ENCODE measurements at places on chromosomes 7 and 10. TPM values are rescaled to one million over a fixed set of nuclear protein-coding genes. Genes with fewer than 3 reads are reported as not detected.

DNA sequence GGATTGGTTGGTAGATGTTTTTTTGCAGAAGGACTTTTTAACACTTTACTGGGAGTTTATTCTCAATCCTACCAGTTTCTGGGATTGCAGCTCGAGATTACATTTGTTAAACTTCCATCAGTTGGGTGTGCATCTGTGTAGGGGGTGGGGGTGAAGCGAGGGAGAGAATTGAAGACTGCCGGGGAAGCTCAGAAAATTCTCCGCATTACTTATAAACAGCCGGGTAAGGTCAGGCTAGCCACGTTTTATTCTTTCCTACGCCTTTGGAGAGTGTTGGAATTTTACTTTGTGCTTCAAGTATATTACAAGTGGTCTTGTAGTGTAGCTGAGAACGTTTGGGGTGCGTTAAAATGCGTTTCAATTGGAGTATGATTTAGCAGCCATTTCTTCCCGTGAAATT lies 1.1 kb downstream of the PALS2 start:
- H3K4me3 ChIP-seq = peak overlapping the region; percentile 98
- peaks cover 27% of the 10 kb centered on the region for H3K4me1 ChIP-seq
- H3K27me3 ChIP-seq = peaks cover 12% of the 10 kb centered on the region
- peak overlapping the region; percentile 41 for H3K27ac ChIP-seq

DNA sequence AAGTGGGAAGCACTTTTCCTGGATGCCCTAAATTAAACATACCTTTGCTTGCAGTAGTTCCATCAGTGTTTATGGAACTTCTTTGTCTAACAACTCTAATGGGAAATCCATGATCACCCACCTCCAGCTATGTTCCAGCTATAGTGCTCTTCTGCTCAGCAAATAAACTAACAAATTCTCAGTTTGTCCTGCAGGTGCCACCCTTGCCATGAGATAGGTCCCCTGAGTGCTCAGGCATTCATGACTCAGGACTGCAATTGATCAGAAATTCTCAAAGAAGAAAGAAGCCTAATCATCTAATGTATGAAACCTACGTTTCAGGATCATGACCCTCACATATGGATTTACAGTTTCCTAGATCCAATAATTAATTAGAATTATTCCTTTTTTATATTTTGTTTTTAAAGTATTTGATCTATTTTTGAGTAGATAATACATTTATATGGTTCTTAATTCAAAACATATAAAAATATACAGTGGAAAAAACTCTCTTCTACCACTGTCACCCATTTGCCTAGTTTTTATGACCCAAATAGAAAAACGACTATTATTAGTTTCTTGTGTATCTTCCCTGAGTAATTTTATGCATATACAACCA lies 48.7 kb upstream of the DYNC1I1 start:
- no peak overlapping the region for H3K27ac ChIP-seq
- H3K4me1 ChIP-seq = no peaks in the 10 kb centered on the region
- H3K36me3 ChIP-seq = no peaks in the 10 kb centered on the region
- H3K27me3 ChIP-seq = no peaks in the 10 kb centered on the region
- no peak overlapping the region for H3K4me3 ChIP-seq

GRCh38 chr7:43905956-43906330 lies 453 bp downstream of the URGCP start:
- no peaks in the 10 kb centered on the region for H3K27me3 ChIP-seq
- H3K4me3 ChIP-seq = peak overlapping the region; percentile 80
- peak; percentile 89 for DNase-seq
- peak overlapping the region; percentile 81 for H3K27ac ChIP-seq
- H3K4me1 ChIP-seq = 0 out of 2 replicates have a peak, but pooled peaks cover 4% of the 10 kb centered on the region
- peaks cover 5% of the 10 kb centered on the region for H3K36me3 ChIP-seq

- H3K27ac ChIP-seq = no peak overlapping the region
- no peaks in the 10 kb centered on the region for H3K4me1 ChIP-seq
- no peak for DNase-seq
Measured at GRCh38 chr10:55158633-55159032, 357.6 kb upstream of the PCDH15 start.

DNA sequence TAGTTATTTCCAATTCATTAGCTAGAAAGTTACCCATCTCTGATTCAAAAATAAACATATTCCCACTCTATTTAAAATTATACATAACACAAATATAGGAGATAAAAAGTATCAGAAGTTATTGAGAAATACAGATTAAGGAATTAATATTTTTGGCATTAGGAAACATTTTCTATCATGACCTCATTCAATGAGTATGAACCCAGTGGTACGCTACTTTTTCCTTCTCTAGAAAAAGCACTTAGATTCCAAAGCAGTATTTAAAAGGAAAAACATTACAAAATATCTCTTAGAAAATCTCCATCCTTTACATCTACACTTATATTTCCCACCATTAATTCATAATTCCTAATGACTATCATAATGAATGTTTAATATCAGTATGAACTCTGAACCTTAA lies 240.6 kb upstream of the GNAI1 start:
- no peaks in the 10 kb centered on the region for H3K4me1 ChIP-seq
- H3K36me3 ChIP-seq = no peaks in the 10 kb centered on the region
- H3K27ac ChIP-seq = no peak overlapping the region

DNA sequence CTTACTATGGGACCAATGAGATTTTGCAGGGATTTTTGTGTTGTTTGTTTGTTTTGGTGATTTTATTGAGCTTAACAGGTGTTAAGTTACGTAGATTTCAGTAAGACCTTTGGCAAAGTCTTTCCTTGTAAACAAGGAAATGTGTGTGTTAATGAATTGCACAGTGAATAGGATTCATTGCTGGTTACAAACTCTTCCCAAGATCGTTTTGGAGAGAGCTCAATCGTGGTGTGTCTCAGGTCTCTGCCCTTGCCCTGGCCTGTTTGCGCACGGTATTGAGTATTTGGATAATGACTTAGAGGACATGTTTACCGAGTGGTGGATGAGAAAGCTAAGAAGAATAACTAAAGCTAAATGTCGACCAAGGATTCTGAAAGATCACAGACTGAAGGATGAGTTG lies 41.9 kb downstream of the PRPF18 start:
- peaks cover 47% of the 10 kb centered on the region for H3K36me3 ChIP-seq
- H3K4me1 ChIP-seq = no peaks in the 10 kb centered on the region
- H3K4me3 ChIP-seq = no peak overlapping the region
- no peaks in the 10 kb centered on the region for H3K27me3 ChIP-seq

DNA sequence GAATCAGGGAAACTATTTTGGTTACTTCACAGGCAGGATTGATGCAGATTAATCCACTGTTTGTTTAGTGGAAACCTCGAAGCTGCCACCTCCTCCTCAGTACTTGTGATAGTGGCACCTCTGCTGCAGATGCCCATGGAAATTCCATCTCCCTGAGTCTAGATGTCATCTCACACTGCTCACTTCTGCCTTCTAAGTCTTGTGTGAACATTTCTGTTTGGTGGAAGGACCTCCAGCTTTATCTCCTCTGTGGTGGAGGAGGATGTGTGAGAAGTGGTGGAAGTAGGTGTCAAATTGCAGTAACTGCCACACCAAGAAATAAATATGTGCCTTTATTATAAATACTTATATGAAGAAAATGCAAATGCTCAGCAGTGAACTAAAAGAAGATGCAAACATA lies 25.8 kb upstream of the GPR141 start:
- H3K36me3 ChIP-seq = no peaks in the 10 kb centered on the region
- DNase-seq = no peak
- no peak overlapping the region for H3K4me3 ChIP-seq
- no peak overlapping the region for H3K27ac ChIP-seq
- H3K4me1 ChIP-seq = no peaks in the 10 kb centered on the region
- no peaks in the 10 kb centered on the region for H3K27me3 ChIP-seq

- no peaks in the 10 kb centered on the region for H3K36me3 ChIP-seq
- no peaks in the 10 kb centered on the region for H3K27me3 ChIP-seq
- H3K4me3 ChIP-seq = no peak overlapping the region
- H3K27ac ChIP-seq = no peak overlapping the region
- H3K4me1 ChIP-seq = peaks cover 22% of the 10 kb centered on the region
- DNase-seq = no peak
Measured at GRCh38 chr10:36597756-36598320, 527.6 kb upstream of the ANKRD30A start.

DNA sequence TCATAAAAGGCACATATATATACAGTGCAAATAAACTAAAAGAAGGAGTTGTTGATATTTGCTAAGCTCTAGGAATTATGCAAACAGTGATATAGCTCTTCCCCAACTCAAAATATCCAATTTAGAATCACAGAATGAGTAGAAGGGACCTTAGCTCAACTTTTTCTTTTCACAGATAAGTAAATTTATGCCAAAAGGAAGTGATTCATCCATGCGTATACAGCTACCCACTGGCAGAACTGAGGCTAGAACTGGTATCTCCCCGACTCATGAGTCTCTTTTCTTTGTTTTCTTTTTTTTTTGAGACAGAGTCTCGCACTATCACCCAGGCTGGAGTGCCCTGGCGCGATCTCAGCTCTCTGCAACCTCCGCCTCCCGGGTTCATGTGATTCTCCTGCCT lies 54.2 kb upstream of the SVIL start:
- H3K36me3 ChIP-seq = peaks cover 33% of the 10 kb centered on the region
- H3K27ac ChIP-seq = peak overlapping the region; percentile 96
- no peaks in the 10 kb centered on the region for H3K27me3 ChIP-seq

GRCh38 chr7:91633013-91633441 lies 247.5 kb downstream of the MTERF1 start:
- H3K4me1 ChIP-seq = no peaks in the 10 kb centered on the region
- no peak overlapping the region for H3K27ac ChIP-seq
- DNase-seq = no peak
- no peaks in the 10 kb centered on the region for H3K27me3 ChIP-seq

GRCh38 chr10:123492016-123492415 lies 174.1 kb upstream of the GPR26 start:
- H3K27me3 ChIP-seq = no peaks in the 10 kb centered on the region
- no peaks in the 10 kb centered on the region for H3K36me3 ChIP-seq
- no peak for DNase-seq
- H3K27ac ChIP-seq = no peak overlapping the region

GRCh38 chr7:30436518-30436917 lies 42.1 kb downstream of the NOD1 start:
- DNase-seq = no peak
- no peak overlapping the region for H3K4me3 ChIP-seq

GRCh38 chr7:75987026-75987804 lies 7.2 kb downstream of the TMEM120A start:
- no peak overlapping the region for H3K4me3 ChIP-seq
- peak; percentile 41 for DNase-seq
- peaks cover 49% of the 10 kb centered on the region for H3K36me3 ChIP-seq
- H3K4me1 ChIP-seq = no peaks in the 10 kb centered on the region

GRCh38 chr10:131290781-131291180 lies 20.7 kb downstream of the TCERG1L start:
- no peaks in the 10 kb centered on the region for H3K4me1 ChIP-seq
- H3K4me3 ChIP-seq = no peak overlapping the region
- H3K36me3 ChIP-seq = no peaks in the 10 kb centered on the region
- no peak for DNase-seq
- no peak overlapping the region for H3K27ac ChIP-seq
- H3K27me3 ChIP-seq = no peaks in the 10 kb centered on the region

DNA sequence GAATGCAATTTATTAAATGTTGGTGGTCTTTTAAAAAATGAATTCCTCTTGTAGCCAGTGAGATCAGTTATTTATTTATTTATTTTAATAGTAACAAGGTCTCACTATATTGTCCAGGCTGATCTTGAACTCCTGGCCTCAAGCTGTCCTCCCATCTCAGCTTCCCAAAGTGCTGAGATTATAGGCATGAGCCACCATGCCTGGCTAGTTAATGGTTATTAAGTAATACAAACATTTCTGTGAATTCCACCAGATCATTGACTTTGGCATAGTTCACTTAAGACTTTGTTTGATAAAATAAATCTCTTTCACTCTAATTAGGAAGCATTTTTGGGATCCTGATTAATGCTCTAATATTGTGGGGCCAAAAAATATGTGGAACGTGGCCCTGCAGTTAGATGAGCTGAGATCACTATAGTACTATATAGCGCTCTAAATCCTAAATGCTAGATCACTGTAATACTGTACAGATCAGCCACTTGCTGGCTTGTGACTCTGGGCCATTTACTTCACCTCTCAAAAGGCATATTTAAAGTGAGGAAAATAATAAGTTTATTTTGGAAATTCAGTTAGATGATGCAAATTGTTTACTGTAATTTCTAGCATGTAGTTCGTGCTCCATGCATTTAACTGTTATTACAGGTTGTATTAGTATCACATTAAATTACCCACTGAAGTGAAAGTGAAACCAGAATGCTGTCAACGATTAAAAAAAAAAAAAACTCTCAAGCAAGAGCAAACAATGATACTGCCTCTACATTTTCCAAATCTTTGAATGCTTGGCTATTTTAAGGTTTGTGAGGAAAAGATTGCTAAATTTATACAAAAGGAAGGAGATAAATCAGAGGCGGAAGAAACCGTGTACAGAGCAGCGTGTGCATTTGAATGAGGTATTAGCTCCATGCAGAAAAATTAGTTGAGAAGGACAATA lies 15.9 kb upstream of the FAS start:
- H3K4me3 ChIP-seq = peak overlapping the region; percentile 57
- peak overlapping the region; percentile 56 for H3K27ac ChIP-seq
- H3K4me1 ChIP-seq = 0 out of 2 replicates have a peak, but pooled peaks cover 5% of the 10 kb centered on the region

- no peaks in the 10 kb centered on the region for H3K36me3 ChIP-seq
- H3K27ac ChIP-seq = peak overlapping the region; percentile 88
- H3K27me3 ChIP-seq = no peaks in the 10 kb centered on the region
- no peak overlapping the region for H3K4me3 ChIP-seq
Measured at GRCh38 chr10:43069579-43069978, 7.3 kb upstream of the RET start.

- no peak overlapping the region for H3K4me3 ChIP-seq
- no peaks in the 10 kb centered on the region for H3K4me1 ChIP-seq
- no peaks in the 10 kb centered on the region for H3K27me3 ChIP-seq
- no peaks in the 10 kb centered on the region for H3K36me3 ChIP-seq
- no peak for DNase-seq
Measured at GRCh38 chr7:25297278-25297677, 69.0 kb upstream of the NPVF start.

- no peak overlapping the region for H3K27ac ChIP-seq
- no peaks in the 10 kb centered on the region for H3K4me1 ChIP-seq
- no peak overlapping the region for H3K4me3 ChIP-seq
- H3K27me3 ChIP-seq = no peaks in the 10 kb centered on the region
- H3K36me3 ChIP-seq = no peaks in the 10 kb centered on the region
Measured at GRCh38 chr7:82615527-82615926, 171.9 kb upstream of the CACNA2D1 start.

GRCh38 chr10:115972426-115972825 lies 300.6 kb downstream of the GFRA1 start:
- H3K36me3 ChIP-seq = no peaks in the 10 kb centered on the region
- no peaks in the 10 kb centered on the region for H3K4me1 ChIP-seq
- no peaks in the 10 kb centered on the region for H3K27me3 ChIP-seq
- DNase-seq = no peak
- no peak overlapping the region for H3K27ac ChIP-seq

GRCh38 chr7:108723381-108723814 lies 153.7 kb downstream of the DNAJB9 start:
- H3K36me3 ChIP-seq = no peaks in the 10 kb centered on the region
- no peaks in the 10 kb centered on the region for H3K27me3 ChIP-seq
- H3K27ac ChIP-seq = no peak overlapping the region
- H3K4me1 ChIP-seq = no peaks in the 10 kb centered on the region
- H3K4me3 ChIP-seq = no peak overlapping the region

GRCh38 chr7:23357190-23358093 lies 58.3 kb downstream of the MALSU1 start:
- H3K36me3 ChIP-seq = peaks cover 24% of the 10 kb centered on the region
- no peak overlapping the region for H3K4me3 ChIP-seq
- H3K27me3 ChIP-seq = no peaks in the 10 kb centered on the region
- H3K27ac ChIP-seq = no peak overlapping the region
- no peaks in the 10 kb centered on the region for H3K4me1 ChIP-seq

ANKRD1 gene
- polyA plus RNA-seq = 41.7 TPM

SORCS3 gene
- polyA plus RNA-seq = not detected

CYP3A4 gene
- polyA plus RNA-seq = not detected

SEMA3A gene
- 16.5 TPM for polyA plus RNA-seq

Data from SK-N-SH (cell line).